Fibroblast of skin of back (primary cell): ENCODE measurements at places on chromosomes 5 and 9.

DNA sequence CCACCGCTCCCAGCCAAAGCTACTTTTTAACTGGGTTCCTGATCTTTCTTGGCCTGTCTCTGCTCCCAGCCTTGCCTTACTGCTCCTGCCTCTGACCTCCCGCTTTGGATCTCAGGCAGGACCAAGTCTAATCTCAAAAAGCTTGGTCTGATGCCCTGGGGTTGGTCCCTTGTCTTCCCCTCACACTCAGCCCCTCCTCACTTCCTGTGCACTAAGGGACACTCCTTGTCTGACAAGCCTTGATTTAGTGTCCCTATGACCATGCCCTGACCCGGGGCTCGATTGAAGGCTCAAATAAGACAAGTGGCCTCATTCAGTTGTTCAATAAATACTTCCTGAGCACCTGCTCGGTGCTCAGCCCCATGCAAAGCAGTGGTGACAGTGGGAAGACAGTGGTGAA is 3.7 kb upstream of the GTF3C5 start:
- no peak for DNase-seq

DNA sequence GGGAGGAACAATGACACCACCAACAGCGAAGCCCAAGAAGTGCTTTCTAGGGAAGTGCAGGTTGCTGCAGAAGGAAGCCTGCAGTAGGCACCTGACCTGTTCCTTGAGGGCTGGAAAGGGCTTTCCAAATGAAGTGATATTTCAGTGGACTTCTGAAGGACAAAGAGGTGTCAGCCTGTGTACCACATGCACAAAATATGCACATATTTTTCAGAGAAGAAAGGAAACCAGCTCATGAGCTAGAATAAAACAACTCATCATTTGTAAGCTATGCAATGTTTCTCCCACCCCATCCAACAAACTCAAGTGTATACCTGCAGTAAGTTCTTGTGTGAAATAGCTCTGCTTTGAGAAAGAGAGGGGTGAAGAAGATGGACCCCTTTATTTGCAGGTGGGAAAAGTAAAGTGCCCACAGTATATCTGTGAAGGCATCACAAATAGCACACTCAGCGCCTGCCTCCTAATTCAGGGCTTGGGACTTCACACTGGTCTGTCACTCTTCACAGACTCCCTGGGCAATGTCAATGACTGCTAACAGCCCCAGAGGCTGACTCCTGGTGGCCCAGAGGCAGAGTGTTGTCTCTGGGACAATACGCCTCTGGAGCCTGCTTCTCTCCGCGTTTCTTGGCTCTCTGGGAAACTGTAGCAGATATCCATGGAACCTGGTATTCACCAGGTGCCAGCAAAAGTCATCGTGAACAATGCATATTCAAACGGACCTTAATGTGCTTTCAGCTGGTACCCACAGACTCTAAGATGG is 198.1 kb upstream of the EFNA5 start:
- DNase-seq = peak; percentile 23

DNA sequence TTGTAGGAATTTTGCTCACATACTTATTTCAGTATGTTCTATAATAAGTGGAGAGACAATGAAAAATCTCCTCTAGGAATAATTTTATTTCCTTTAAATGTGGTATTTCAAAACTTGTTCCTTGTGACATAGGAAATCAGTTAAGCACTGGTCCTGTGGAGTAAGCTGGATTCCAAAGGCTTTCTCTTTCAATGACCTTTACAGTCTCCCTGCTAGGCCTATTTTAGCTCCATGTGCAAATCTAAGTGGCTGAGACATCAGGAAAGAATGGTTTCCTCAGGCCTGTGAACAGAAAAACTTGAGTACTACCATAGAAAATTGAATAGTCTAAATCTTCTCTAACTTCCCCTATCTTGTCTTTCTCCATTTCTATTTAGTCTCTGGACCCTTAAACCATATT is 514.2 kb upstream of the TLE4 start:
- no peak for DNase-seq

DNA sequence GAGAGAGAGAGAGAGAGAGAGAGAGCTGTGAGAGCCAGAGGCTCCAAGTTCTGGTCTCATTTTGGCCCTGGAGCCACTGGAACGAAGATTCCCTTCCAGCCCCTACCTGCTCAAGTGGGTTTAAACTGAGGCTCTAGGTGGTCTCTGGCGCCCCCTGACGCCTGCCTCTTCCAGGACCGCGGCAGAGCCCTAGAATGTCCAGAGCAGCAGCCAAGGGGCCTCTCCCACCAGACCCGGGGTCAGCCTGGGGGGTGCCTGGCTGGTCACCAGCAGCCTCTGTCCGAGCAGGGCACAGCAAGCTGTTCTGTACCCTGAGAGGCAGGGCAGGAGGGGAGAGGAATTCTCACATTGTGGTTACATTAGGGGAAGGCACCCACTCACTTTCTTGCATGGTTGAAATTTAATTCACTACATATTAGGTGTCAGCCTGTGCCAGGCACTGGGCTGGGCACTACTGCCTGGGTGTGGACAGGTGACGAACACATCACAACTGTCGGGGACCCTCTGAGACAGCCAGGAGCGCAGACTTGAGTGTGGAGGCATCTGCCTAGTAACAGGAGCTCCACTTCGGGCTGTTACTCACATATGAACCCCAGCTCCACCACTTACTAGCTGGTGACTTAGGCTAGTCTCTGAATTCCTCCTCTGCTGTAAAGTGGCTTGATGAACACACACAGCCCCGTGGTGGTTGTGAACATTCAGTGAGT is 44.5 kb downstream of the AMBP start:
- DNase-seq = peak; percentile 14

DNA sequence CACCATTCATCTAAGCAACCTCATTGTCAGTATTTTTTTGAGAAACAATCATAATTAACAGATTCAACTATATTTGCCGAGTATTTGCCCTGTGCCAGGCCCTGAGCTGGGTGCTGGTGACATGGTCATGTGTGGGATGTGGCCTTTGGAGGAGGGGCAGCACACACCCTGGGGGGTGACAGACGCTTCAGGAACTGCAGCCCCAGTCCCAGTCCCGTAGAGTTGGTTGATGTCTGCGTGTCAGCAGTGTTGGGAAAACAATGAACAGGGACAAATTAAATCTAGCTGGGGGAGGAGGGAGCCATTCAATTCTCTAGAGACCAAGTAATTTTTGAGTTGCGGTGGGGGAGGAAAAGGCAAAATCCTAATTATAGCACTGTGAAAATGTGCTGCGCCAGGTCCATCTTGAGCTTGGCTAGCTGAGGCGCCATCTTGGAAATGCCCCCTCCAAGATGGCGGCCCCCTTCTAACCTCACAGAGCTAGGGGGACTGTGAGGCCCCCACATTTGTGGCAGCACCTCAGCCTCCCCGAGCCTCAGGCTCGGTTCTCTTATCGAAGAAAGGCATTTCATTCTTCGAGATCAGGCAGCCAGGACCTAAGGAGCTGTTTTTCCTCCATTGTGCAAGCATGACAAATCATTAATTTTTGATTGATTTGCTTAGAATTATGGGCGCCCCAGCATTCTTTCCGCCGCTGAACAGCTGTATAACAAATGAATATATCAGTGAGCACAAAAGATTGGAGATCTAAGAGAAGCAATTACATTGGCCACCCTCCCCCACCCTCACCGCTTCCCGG is 87.8 kb downstream of the ZNF618 start:
- DNase-seq = no peak

GRCh38 chr5:148760945-148761638 is 65.3 kb upstream of the ADRB2 start:
- DNase-seq = no peak

GRCh38 chr9:114048533-114049415 is 29.3 kb downstream of the AMBP start:
- DNase-seq = no peak

- no peak for DNase-seq
Observed at GRCh38 chr9:86550401-86550800, 196.2 kb upstream of the TUT7 start.

DNA sequence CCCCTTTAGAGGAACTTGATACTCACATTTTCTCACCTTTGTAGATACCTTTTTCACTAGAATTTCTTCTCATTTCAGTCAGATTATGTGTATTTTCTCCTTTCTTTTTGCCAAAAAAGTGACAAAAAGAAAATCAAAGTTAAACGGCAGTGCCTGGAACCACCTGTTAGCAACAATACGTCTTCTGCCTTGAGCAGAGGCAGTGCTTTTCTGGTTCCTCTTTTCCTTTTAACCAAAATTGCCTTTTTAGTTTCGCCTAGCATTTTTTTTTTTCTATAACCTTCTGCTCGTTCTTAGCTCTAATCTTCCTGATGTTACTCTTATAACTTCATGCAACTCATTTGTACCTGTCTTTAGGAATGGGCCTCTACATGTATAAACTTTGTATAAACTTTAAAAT is 26.1 kb downstream of the SMIM32 start:
- DNase-seq = no peak

DNA sequence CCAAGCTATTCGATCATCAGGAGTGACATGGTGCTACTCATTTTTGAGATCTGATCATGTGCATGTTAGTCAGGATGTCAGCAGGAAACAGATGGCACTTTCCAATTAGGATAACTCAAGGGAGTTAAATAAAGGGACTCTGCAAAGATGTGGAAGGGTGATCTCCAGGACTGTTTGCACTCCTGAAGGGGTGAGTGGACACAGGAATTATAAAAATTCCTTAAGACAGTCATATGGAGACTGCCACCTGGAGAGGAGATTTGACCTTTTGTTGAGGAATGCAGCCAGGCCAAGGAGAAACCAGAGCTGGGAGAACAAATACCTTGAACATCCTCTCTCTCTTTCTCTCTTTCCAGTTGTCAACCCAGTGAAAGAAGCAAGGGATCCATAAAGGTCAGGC is 189.1 kb downstream of the GABRG2 start:
- DNase-seq = no peak

DNA sequence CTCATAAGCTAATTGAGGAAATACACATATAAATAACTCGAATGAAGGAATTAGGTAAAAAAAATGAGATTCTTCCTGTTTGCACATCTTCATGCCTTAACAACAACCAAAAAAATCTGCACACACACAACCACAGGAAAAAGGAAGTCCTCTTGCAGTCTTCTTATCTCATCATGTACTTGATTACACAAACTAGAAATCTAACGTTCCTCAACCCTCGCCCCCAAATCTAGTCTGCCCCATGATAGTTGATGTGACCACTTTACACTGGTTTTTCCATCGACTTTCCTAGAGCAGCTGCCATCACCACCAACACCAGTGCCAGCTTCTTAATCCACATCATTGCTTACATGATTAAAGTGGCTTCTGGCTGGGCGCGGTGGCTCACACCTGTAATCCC is 31.2 kb upstream of the RNU6ATAC start:
- DNase-seq = no peak

DNA sequence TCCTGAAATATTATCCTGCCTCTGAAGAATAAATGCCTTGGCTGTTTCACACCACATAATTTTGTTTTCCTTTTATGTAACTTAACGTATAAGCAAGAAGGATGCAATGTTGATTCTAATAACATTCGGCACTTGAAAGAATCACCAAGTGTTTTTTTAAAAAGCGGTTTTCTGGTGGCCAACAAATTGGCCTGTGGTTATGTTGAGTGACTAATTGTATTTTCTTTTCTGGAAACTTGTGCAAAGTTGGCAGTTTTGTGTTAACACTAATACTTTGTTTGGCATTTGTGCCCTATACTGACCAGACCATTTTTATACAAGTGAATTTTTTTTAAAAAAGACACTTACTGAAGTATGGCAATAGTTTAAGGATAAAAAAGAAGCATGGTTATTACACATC is 452.7 kb downstream of the BNC2 start:
- DNase-seq = peak; percentile 81

GRCh38 chr5:86979811-86980411 is 287.8 kb upstream of the RASA1 start:
- DNase-seq = peak; percentile 85

DNA sequence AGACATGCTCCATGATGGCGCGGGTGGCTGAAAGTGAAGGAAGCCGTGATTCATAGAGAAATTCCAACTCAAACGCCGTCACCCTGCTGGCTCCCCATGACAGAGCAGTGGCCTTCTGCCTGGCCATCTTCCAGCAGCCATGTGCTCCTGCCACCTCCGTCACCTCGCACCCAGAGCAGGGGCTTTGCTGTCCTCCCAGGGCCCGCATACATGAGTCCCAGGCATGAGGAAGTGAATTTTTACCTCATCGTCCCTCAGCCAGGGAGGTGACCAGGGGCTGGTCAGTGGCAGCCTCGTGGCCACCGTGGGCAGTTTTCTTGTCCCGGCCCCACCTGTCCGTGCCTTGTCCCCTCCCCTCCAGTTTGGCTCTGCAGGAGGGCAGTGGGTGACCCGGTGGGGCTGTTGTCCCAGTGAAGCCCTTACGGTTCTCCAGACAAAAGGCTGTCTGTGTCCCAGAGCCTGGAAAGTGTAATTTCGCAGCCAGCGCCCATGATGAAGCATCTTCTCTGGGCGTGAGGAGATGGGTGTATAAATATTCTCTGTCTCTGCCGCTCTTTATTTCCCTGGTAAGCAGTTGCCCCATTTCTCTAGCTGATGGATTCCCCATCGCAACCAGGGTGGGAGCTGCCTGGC is 124.0 kb upstream of the LMX1B start:
- no peak for DNase-seq

- peak; percentile 19 for DNase-seq
Observed at GRCh38 chr9:18114559-18115475, 359.1 kb upstream of the ADAMTSL1 start.

GRCh38 chr9:35287987-35288632 is 126.3 kb downstream of the UNC13B start:
- no peak for DNase-seq

- DNase-seq = no peak
Observed at GRCh38 chr5:69485471-69485870, 7.1 kb upstream of the OCLN start.

DNA sequence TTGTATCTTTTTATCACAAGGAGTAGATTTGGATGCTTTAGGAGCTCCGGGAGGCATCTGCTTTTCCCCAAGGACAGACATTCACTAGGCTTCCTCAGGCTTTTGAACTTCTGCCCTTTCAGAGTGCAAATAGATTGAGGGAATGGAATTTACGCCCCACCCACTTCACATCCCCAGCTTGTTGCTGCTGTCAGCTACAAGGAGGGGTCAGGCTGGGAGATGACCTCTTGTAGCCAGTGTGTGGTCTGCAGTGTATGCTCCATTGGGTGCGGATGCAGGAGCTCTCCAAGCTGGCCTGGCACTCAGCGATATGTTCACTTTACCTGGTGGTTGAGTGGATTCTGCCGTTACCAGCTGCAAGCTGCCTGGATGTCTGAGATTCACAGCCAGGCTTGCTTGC is 6.4 kb downstream of the TNFSF15 start:
- DNase-seq = peak; percentile 23

- DNase-seq = no peak
Observed at GRCh38 chr5:170330568-170331054, 33.0 kb upstream of the LCP2 start.
